Activated T-cell treated with anti-CD3 and anti-CD28 coated beads, Interleukin-2, amount 50 U/mL, for 72 hours (primary cell): ENCODE measurements at places on chromosomes 11 and 22.

DNA sequence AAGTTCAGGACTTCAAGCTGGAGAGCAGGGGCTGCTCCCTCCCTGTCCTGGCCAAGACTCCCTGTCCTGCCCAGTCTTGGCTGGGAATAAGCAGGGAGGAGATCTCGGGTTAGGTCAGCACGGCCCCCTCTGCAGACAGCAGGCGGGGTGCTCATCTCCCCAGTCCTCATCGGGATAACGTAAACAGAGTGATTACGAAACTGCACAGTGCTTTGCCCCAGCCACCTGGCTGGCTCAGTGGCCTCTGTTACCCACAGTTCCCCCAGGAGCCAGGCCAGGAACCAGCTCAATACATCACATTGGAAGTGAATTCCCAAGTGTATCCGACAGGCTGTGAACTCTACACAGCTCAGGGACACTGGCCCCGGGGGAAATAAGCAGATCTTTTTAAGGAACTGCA is 42.7 kb upstream of the KCNJ11 start:
- DNase-seq: no peak

- no peak for DNase-seq
Observed at GRCh38 chr22:27011133-27011532, 353.7 kb downstream of the MIAT start.

GRCh38 chr11:19715373-19715772 is 2.7 kb downstream of the NAV2 start:
- no peak for DNase-seq

- no peak for DNase-seq
Observed at GRCh38 chr11:13876423-13876822, 86.1 kb upstream of the SPON1 start.

DNA sequence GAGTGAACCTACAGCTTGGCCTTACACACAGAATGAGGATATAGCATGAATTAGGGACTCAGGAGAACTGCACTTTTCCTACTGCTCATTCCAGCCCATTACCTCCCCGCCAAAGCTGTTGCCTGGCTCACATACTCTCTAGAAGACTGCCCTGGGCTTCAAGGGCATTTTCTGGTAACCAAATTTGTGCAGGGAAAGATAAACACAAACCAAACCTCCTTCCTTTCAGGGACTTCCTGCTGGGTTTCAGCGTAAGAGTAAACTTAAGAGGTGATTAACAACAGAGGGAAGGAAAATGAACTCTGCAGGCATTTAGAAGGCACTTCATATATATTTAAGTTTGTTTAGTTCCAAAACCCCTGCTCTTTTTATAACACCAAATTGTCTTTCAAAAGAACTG is 194.9 kb downstream of the SWAP70 start:
- DNase-seq: no peak

GRCh38 chr22:42670921-42671709 is 21.9 kb upstream of the CYB5R3 start:
- DNase-seq: no peak

DNA sequence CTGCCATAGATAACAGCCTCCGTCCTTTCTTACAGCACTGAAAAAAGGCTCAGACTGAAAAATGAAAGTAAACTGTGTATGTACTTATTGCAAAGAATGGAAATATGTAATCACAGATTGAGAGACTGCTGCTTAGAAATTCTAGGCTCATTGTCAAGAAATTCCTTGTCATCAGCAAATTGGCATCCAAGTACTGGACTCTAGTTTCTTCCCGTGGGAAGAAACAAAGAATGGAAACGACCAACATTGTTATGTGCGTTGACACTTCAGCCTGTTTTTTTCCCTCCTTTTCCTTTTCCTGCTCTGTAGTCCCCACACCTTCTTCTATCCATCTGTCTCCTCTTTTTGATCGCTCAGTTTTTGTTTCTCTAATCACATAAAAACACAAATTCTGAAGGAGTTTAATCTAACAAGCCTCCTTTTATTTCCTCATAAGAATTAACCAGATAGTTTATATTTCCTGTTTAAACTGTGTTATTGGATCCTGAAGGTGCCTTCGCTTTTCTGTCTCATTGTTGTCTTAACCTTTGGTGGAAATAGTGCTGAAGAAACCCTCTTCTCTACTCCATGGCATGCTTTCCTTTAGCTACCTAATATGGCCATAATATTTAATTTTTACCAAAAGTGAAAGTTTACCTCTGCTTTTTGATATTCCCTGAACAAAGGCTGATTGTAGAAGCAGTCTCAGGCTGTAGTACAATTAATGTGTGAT is 20.0 kb upstream of the CASP12 start:
- DNase-seq: no peak

- DNase-seq: no peak
Observed at GRCh38 chr11:83119216-83119615, 37.7 kb upstream of the PCF11 start.

DNA sequence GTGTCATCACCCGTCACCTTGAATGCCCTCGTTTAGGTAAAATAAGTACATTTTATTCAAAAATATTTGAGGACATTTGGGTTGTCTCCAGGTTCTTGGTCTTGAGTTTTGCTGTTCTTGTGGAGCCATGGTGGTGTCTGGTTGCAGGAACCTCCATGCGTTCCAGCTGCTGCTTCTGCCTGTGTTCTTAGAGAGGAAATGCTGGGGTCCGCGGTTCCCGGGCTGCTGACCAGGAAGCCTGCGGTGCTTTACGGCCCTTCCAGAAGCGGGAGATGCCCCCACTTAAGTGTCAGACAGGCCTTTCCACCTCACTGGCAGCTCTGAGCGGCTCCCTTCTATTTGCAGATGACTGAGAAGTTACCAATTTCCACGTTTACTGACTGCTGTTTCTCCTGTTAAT is 66.8 kb downstream of the LRP5 start:
- no peak for DNase-seq

DNA sequence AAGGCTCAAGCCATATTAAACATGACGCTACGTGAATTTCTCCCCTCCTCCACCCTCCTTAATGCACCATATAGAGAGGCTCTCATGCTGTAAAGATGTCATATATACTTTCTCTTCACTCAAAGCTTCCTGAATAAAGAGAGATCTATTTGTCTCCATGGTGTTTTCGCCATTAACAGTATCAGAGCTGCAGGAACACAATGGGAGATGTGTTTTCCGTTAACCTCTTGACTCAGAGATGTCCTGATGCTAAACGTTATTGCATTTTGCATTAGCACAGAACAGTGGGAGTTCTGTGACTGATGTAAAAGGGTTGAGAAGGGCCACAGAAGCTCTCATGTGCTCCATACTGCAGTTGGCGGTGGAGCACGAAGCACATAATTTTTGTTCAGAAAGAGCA is 25.7 kb upstream of the BLID start:
- DNase-seq: no peak

DNA sequence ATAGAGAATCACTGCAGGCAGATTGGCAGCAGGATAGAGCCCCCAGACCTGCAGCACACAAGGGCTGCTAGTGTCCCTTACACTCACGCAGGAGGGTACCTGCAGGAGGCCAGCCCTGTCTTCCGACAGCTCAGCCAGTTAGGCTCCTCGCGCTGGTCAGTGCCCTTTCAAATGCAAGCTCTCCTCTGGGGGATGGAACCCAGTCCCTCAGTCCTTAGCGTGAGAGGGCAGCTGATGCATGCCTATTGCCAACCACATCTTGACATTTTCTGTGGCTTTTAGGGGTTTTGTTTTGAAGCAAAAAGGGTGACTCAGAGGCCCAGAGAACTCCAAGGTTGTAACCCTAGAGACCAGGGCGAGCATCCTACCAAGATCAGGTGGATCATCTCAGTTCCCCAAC is 40.0 kb downstream of the WNT11 start:
- DNase-seq: peak; percentile 57

- no peak for DNase-seq
Observed at GRCh38 chr11:2475136-2475918, 30.5 kb downstream of the KCNQ1 start.

DNA sequence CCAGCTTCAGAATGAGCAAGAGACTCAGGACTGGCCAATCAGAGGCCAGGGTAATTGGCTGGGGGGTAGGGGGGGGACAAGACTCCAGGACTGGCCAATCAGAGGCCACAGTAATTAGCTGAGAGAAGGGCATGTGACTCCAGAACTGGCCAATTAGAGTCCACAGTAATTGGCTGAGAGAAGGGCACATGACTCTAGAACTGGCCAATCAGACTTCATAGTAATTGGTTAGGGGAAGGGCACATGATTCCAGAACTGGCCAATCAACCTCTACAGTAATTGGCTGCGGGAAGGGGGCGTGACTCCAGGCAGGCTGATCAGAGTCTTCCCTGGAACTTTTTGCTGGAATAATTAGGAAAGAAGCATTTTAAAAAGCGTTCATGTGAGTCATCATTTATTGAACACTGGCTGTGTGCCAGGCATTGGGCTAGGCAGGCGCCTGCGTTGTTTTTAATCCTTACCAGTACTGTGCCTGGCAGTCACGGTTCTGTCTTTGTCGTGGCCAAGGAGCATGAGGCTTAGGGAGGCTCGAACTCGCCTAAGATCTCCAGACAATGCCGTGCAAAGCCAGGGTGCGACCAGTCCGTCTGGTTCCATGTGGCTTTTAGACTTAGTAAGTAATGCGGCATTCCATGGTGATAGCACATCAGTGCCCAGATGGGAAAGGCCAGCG is 508.1 kb downstream of the TBC1D22A start:
- no peak for DNase-seq

- no peak for DNase-seq
Observed at GRCh38 chr11:46914363-46914762, 4.0 kb downstream of the LRP4 start.

DNA sequence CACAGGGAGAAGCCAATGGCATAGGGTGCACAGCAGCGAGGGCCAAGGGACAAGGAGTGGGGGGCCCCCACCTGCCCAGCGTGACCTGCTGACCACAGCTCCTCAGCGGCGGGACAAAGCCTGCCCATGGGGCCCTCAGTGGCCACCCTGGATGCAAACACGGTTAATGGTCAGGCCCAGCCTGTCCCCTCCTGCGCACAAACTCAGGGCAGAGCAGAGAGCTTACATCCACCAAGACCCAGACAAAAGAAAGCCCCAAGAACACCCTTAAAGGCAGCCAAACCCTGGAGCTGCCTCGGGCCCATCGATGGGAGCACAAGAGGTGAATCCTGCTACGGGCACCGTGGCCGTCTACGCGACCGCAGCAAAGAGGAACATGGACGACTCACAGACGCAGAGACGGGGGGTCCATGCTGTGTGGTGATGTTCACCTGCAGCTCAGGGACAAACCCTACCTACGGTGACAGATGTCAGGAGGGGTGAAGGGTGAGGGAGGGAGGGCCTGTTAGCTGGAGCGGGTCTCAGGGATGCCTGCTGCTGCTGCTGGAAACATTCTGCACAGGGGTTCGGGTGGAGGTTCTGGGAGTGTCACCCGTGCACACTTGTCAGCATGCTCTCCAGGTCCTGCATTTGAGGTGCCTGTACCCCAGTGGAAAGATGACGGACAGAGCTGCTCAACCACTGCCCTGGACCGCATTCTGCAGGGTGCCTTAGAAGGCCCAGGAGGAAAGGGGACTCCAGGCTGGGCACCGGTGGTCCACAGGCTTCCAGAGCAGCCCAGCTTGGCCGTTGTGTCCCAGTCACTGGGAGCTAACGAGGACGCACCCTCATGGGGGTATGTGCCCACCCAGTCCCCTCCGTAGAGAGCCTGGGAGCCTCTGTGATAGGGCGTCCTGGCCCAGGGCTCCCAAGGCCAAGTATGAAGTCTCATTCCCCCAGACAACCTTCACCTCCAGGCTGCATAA is 11.6 kb downstream of the ASCL2 start:
- DNase-seq: no peak

DNA sequence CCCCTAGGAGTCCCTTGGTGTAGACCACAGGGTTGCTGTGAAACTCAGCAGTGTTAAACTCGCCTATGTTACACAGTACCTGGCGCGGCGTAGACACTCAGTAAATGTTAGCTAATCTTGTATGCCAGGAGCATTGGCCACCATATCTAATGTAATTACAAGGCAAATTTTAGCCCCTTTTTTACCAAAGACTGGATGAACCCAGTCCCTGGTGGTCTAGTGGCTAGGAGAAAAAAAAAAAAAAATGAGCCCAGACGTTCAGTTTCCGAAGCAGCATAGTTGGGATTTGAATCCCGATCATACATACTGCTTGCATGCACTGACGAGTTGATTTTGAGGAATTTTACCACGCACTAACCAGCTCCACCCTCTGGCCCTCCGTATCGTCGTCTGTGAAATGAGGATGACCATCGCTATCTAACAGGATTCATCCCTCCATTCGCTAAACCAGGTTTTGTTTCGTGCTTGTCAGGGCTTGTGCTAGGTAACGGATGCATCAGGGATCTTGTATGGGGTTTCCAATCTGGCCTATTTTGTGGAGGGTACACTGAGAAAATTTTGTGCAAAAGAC is 688 bp downstream of the PTS start:
- DNase-seq: no peak

DNA sequence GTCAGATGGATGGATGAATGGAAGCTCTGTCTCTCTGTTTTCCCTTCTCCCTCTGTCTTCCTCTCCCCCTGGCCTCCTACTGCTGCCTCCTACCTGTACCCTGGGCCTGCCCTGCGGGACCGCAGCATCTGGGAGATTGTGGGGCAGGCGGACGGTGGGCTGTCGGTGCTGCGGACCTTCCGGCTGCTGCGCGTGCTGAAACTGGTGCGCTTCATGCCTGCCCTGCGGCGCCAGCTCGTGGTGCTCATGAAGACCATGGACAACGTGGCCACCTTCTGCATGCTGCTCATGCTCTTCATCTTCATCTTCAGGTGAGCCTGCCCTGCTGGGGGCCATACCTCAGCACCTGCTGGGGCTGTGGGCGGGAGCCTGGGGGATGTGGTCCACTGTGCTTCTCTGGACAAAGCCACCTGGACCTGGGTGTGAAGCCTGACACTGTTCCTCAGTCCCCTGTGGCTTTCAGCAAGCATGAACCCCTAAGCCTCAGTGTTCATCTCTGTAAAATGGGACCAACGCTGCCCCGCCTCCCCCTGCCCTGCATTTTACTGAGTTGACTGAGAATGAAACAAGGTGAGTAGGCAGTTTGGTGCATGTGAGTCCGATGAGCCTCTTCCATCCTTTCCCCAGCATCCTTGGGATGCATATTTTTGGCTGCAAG is 88.4 kb downstream of the CACNA1I start:
- DNase-seq: no peak

GRCh38 chr11:86812981-86813380 is 12.6 kb downstream of the PRSS23 start:
- no peak for DNase-seq

- no peak for DNase-seq
Observed at GRCh38 chr11:96196181-96196662, 146.8 kb downstream of the MAML2 start.

DNA sequence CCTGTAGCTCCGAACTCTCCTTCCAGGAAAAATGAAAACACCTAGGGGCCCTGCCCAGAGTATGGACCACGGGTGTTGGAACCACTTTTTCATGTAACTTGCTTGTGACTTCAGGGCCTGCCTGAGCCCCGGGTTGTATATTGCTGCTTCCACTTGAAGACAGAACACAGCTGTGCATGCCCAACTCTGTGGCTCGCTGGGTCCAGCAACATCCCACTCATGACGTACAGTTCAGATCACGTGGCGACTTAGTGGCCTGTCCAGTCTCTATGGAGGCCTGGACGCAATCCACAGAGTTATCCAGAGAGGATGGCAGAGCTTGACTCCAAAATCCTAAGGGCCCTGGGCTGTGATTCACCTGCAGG is 6.8 kb downstream of the C11orf21 start:
- no peak for DNase-seq

- DNase-seq: no peak
Observed at GRCh38 chr11:2173150-2173693, 1.6 kb upstream of the TH start.
